Renal pelvis (tissue), 12 donors: ENCODE measurements at places on chromosomes 5 and 9. TPM values are rescaled to one million over a fixed set of nuclear protein-coding genes. Genes with fewer than 3 reads are reported as not detected.

GRCh38 chr9:68861436-68861835 lies 152.5 kb downstream of the PRKACG start:
- no peak for DNase-seq

MED10 gene
- polyA plus RNA-seq: 37.5 TPM

PCDHB11 gene
- polyA plus RNA-seq: 4.6 TPM

LMX1B gene
- polyA plus RNA-seq: 19.8 TPM

- no peak for DNase-seq
Measured at GRCh38 chr5:60177596-60177995, 284.1 kb upstream of the PDE4D start.

BHMT gene
- 287 TPM for polyA plus RNA-seq

DNA sequence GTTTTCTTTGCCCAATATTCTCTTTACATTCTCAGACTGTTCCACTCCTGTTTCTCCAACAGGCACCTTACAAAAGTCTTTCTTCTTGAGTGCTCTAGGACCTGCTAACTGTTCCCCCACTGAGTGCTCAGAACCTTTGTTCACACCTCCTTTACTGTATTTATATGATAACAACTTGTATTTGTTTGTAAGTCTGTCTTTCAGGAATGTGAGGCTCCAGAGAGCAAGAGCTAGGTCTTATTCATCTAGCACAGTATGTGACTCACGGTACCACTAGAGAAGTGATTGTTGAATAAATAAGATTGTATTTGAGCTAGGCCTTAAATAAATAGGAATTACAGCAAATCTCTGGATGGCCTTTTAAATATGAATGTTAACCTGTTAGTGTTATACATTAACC lies 42.5 kb upstream of the MYOT start:
- no peak for DNase-seq

GRCh38 chr5:148620696-148621095 lies 33.6 kb downstream of the HTR4 start:
- DNase-seq: no peak

C5orf22 gene
- polyA plus RNA-seq: 31.8 TPM

- DNase-seq: no peak
Measured at GRCh38 chr9:123927625-123928532, 2.0 kb downstream of the DENND1A start.

- no peak for DNase-seq
Measured at GRCh38 chr9:96323169-96323568, 21.2 kb upstream of the HSD17B3 start.

- DNase-seq: no peak
Measured at GRCh38 chr9:93903886-93904648, 51.1 kb downstream of the BARX1 start.

DNA sequence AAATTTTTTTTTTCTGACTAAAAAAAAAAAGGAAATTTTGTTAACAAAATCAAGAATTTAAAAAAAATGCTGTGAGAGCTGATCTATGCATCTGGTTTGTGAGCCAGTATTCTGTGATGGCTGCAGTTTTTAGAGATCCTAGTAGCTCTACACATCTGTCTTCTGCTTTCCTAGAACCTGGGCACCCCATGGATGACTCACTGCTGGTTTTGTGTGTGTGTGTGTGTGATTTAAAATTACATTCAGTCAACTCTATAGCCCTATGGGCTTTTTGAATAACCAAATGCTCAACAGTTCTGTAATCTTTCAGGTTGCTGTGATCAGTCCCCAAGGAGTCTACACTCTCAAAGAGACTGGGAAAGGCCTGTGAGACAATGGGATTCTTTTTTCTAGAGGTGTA lies 2.5 kb upstream of the PSMD5 start:
- DNase-seq: no peak

DNA sequence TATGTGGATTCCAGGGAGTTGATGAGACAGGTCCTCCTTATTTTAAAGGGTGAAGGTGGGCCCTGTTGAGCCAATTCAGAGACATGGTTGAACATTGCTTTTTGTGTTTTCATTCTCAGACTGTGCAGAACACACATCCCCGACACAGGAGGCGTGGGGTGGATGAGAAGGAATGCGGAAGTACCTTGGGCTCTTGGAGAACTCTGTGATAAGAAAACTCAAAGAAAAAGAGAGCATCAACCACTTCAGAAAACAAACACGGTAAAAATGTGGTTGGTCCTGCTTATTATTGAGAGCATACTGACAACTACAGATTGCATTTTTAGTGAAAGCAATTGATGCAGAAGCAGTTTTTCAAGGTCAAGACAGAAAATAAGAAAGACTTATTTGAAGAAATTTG lies 659.8 kb downstream of the IRX1 start:
- DNase-seq: no peak

DNA sequence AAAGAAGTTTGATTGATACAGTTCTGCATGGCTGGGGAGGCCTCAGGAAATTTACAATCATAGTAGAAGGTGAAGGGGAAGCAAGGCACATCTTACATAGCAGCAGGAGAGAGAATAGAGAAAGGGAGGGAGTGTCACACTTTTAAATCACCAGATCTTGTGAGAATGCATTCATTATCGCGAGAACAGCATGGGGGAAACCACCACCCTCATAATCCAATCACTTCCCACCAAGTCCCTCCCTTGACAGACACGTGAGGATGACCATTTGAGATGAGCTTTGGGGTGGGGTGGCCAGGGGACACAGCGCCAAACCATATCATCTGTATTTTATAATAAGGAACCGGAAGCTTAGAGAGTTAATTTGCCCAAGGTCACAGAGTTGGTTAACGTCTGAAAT lies 13.7 kb upstream of the FOCAD start:
- no peak for DNase-seq

DNA sequence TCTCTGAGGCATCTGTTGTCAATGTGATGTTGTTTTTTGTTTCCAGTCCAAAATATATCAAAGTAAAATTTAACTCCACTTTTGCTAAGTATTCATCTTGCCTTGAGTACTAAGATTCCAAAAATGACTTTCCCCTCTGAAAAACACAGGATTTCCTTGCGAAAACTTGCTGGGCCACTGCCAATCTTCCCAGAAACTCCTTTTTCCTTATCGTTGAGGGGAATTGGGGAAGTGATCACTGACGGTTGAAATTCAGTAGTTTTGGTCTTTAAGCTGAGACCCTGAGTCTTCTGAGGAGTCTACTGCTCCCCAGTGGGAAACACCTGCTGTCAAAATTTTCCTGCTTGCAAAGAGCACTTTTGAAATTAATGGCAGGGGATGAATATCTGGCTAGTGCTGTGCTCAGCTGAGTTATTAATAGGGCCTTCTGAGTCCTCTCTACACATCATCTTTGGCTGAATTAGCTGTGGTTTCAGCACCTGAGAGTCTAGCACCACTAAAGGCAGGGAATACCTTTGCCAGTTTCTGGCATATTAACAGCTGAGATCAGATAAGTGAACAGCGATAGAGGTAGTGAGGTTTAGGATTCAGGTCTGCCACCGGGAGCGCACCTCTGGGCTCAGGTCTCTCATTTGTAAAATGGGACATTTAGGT lies 18.0 kb downstream of the TLR4 start:
- no peak for DNase-seq

IL4 gene
- polyA plus RNA-seq: not detected

ABO gene
- polyA plus RNA-seq: 15.3 TPM

DNA sequence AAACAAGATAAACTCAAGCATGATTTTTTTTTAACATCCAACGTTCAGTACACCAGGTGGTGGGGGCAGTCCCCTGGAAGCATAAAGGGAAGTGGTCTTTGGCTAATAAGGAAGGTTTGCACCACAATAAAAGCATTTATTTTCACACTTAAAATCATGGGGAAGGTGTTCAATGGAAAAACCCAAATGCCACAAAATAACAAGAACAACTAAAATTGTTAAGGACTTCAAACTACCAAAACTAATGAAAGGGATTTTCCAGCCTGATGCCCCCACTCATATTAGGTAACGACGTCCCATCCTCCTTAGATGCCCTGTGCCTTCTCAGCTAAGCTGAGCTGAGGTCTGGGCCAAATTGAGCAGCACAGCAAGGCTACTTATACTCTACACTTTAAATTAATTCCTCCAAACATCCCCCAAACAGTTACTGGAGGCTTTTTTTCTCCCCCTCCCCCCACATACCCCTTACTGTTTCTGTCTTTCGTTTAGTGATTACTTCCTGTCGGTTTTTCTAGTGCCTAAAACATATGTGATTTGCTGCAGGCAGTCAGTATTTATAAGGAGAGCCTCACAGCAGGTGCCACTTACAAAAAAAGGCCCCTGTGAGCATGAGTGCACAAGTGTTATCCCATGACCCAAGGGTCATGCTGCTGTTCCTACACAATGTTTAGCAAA lies 259.7 kb upstream of the ZNF608 start:
- DNase-seq: no peak

DNA sequence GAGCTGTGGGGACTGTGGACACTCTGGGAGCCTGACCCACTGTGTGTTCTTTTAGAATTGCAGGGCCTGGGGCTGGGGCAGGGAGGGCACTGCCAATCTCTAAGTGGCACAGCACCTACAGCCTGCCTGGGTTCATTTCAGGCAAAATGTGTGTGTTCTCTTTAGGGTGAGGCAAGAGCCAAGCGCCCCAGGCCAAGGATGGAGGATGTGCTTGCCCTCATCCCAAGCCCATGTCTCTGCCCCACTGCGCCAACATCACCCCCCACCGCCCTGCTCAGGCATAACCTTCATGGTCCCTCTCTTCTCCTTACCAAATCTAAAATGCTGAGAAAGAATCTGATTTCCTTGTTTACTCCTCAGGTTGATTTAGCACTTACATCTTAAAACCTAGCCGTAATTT lies 304.4 kb downstream of the RAB3C start:
- no peak for DNase-seq

DNA sequence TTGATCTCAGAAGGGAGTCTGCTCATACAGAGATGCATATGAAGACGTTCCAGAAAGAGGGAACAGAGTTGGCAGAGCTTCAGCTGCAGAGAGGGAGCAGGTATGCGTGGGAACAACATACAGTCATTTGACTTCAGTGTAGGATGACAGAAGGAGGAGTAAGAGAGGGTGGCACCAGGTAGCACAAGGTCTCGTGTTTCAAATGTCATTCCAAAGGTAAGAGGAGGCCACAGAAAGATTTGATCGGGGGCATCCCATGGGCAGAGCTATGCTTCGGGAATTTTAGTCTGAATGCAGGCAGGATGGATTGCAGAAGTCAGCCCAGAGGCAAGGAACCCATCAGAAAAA lies 367.1 kb downstream of the CDK5RAP2 start:
- no peak for DNase-seq

- no peak for DNase-seq
Measured at GRCh38 chr5:168039566-168040248, 251.7 kb upstream of the WWC1 start.

DNA sequence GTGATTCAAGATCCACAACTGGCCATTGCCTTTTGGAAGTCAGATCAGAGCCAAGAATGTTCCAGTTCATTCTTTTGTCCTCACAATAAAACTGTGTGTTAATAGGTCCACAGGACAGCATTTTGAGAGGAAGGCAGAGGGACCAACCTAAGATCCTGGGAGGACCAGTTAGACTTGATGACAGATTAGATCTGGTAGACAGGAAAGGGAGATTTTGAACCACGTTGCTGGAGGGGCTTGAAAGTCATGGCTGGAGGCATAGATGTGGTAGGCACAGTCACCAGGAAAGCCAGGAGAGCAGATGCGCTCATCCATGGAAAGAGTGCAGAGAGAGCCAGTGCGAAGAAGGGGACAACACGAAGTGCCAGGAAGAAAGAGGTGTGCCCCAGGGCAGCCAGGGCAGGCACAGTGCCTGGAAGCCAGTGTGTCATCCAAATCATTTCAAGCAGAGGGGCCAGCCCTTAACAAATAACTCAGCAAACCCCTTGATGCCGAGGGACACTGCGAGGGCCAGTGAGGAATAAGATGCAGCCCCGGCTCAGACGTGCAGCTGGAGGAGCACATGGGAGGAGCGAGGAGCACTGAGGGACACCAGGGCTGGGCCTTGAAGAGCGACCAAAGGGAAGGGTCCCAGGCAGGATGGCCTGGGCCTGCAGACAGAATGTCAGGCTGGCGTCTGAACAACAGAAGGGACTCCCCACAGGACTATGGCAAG lies 12.8 kb upstream of the SLC2A8 start:
- no peak for DNase-seq

DNA sequence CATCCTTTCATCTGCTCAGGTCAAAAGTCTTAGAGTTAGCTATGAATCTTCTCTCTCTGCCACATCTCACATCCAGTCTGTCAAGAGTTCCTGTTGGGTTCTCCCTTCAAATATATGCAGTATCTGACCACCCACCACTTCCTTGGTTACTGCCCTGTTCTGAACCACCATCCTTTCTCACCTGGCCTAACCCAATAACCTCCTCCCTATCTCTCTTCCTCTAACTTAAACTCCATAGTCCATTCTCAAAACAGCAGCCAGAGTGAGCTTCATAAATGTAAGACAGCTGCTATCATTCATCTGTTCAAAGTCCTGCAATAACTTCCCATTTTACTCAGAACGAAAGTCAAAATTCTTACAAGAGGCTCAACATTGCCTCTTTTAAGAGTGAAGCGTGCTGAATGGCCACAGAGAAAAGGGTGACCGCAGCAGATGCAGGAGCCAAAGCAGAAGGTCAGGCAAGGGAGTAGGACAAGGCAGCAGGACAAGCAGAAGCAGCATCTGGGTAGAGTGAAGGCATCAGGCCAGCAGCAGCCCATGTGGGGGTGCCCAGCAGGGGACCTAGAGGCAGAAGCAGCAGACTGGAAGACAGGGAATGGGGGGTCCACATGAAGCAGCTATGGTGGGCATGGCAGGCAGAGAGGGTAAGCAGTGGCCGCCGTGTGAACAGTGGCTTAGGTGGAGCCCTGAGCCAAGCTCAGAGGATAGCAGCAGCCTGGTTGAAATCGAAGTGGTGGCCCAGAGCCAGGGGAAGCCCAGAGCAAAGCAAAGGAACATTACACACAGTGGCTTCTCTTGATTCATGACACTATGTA lies 39.3 kb upstream of the CDC42SE2 start:
- no peak for DNase-seq

WNT8A gene
- polyA plus RNA-seq: 0.12 TPM

DNA sequence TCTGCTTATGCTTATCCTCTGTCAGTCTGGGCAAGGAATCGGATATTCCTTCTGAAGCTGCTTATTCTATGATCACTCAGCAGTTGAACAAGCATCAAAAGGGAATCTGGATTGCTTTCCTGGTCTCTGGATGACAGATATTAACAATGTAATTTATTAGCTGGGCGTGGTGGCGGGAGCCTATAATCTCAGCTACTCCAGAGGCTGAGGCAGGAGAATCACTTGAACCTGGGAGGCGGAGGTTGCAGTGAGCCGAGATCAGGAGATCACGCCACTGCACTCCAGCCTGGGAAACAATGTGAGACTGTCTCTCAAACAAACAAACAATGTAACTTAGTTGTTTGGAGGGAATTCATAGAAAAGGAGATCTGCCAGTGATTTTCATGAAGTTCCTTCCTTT lies 45.4 kb downstream of the DMRT1 start:
- DNase-seq: no peak

TMEM171 gene
- polyA plus RNA-seq: 7.2 TPM

- no peak for DNase-seq
Measured at GRCh38 chr5:151153300-151153699, 4.3 kb downstream of the ANXA6 start.

DNA sequence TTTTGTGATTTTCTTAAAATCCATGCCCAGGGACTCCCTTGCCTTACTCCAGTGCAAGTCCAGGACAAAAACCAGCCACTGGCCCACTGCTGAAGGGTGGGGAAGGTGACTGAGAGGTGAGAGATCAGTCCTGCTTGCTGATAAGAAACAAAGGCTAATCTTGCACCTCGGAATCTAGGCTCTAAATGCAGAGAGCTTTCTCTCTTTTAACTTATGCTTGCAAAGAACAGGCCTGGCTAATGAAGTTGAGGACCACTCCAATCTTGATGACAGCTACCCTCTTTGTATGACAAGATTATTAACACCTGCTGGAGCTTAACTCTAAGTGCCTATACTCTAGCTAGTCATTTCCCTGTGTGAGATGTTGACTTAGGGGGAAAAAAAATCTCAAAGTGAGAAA lies 8.8 kb downstream of the TLE1 start:
- DNase-seq: no peak

- DNase-seq: no peak
Measured at GRCh38 chr5:43642428-43642827, 39.4 kb downstream of the NNT start.
